ENCODE measurements at places on chromosomes 2 and 18.

GRCh38 chr2:20434588-20435294 is 12.1 kb upstream of the RHOB start:
- no peak for DNase-seq

- DNase-seq = no peak
Observed at GRCh38 chr2:151197184-151198108, 64.2 kb downstream of the RBM43 start.

GRCh38 chr2:28312307-28313219 is 80.1 kb upstream of the FOSL2 start:
- no peak for DNase-seq

GRCh38 chr2:201754717-201755415 is 25.9 kb downstream of the ALS2 start:
- no peak for DNase-seq

GRCh38 chr2:216312441-216312840 is 59.8 kb downstream of the MARCHF4 start:
- DNase-seq = no peak

GRCh38 chr2:54227798-54228197 is 28.2 kb downstream of the TSPYL6 start:
- DNase-seq = no peak

- DNase-seq = no peak
Observed at GRCh38 chr2:60412620-60413019, 140.8 kb downstream of the BCL11A start.

DNA sequence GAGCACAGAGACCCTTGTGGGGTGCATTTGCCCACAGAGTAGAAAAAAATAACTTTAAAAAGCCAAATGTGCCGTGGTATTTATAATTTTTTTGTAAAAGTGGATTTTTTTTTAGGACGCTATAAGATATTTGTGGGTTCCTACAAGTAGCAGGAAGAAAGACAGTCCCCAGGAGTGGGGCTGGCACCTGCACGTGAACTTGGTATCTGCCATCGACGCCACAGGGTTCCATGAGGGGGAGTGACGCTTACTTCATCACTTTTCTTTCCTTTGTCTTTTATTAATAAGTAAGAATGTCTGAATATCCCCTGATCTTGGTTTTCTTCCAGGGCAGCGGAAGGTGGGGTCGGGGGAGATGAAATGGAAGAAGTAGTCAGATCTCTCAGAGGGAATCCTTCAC is 207.0 kb downstream of the TWIST2 start:
- DNase-seq = no peak

- DNase-seq = no peak
Observed at GRCh38 chr2:136034629-136035028, 49.2 kb upstream of the DARS1 start.
